ENCODE measurements at places on chromosomes 7 and 10.
A peak's percentile ranks its signal among the peaks of the same experiment; 100 is the strongest.

DNA sequence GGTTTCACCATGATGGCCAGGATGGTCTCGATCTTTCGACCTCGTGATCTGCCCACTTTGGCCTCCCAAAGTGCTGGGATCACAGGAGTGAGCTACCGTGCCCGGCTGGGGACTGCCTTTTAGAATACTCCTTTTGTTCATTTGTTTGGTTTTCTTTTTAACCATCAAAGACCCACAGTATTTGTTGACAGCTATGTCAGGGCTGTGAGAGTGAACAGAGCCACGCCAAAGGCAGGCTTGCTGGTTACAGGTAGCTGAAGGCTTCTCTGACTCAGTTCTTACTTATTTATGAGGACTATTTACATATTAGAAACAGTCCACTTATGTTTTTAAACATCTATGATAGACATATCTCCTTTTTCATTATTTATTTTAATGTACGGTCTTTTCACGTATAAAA lies 544.5 kb downstream of the CALN1 start:
- DNase-seq = no peak

- DNase-seq = no peak
Measured at GRCh38 chr10:124109261-124109660, 15.9 kb upstream of the CHST15 start.

DNA sequence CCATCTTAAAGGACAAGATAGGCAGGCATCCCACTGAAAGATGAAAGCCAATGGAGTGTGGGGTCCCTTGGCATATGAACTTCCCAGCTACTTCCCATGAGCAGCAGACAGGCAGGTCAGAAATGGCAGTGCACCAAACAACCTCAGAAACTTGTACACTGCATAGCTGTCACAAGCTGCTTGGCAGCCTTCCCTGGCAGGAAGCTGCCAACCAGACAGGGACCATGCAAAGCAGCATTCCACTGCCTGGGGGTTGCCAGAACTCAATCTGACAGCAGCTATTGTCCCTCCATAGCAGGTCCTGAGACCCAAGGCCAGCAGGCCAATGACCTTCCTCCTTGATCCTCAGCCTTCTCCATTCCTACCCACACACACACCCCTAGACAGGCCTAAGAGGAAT lies 139.5 kb downstream of the PLCE1 start:
- DNase-seq = peak; percentile 39

- peak; percentile 86 for DNase-seq
Measured at GRCh38 chr10:69057951-69058297, 30.0 kb upstream of the SRGN start.

- DNase-seq = no peak
Measured at GRCh38 chr10:44416936-44417335, 32.0 kb upstream of the CXCL12 start.

DNA sequence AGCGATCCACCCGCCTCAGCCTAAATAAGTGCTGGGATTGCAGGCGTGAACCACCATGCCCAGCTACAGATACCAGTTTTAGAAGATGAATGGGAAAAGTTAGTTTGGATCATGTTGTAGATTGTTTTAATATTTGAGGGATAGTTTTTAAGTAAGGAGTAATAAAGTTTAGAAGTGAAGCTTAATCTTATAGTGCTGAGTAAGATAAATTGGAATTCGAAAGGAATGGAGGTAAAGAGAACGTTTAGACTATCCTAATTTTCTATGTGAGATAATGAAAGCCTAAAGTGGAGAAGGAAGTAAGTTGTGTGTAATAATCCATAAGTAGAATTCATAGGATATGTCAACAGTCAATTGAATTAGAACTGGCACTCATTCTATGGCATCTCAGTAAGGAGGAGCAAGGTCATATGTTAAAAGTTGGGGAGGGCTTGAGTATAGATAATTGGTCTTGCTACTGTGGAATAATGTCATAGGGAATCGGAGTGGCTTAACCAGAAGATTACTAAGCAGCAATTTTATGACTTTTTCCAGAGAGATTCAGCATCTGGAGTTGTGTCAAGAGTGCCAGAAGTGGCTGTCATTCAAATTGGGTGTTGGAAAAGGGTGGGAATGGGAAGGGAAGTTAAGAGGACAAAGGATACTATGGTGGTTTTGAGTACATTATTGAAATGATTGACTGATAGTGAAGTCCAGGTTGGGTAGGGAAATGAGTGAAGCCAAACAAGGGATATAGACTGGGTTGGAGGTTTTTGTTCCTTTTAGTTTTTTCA lies 12.1 kb downstream of the TAX1BP1 start:
- no peak for DNase-seq

DNA sequence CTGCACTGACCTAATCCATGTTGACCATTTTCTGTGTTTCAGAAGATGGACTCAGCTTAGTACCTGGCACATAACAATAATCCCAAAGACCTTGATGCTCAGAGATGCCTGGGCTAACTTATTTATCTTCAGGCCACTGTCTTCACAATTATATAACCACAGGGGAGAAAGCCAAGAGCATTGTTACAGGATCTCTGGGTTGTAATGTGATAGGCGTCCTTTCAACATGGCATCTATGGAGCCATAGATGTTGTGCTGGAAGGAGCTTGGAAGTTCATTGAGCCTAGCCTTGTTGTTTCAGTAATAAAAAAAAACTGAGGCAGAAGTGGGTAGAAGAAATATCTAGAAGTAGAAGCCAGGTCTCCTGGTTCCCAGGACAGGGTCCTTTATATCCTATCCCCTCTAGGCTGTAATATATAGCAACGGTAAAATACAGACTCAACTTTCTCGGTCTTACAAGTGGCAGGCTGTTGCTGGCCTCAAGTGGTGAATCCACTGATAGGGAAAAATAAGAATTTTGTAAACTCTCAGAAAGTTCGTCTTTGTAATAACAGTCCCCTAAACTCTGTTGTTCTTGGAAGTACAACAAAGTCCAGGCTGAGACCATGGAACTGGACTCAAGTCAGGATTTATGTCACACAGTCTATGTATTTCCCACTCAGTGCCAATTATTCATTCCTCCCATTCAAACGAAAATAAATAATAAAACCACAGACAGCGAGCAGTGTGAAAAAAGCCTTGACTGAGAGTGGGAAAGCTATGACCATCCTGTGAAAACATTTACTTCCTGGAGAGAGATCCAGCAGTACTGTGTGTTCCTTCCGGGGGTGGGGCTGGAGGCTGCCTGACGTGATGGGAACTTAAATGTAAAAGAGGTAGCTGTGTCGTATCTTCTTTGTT lies 277.6 kb downstream of the REEP3 start:
- DNase-seq = peak; percentile 87

GRCh38 chr10:5890452-5890915 lies 441 bp downstream of the FBH1 start:
- peak; percentile 39 for DNase-seq

All from kidney tubule cell (primary cell).